BJ (cell line): ENCODE measurements at places on chromosomes 2 and 18. TPM values are rescaled to one million over a fixed set of nuclear protein-coding genes. Genes with fewer than 3 reads are reported as not detected.
A peak's percentile ranks its signal among the peaks of the same experiment; 100 is the strongest.

Gene IL1RL1
- not detected in 2 replicates for polyA plus RNA-seq

DNA sequence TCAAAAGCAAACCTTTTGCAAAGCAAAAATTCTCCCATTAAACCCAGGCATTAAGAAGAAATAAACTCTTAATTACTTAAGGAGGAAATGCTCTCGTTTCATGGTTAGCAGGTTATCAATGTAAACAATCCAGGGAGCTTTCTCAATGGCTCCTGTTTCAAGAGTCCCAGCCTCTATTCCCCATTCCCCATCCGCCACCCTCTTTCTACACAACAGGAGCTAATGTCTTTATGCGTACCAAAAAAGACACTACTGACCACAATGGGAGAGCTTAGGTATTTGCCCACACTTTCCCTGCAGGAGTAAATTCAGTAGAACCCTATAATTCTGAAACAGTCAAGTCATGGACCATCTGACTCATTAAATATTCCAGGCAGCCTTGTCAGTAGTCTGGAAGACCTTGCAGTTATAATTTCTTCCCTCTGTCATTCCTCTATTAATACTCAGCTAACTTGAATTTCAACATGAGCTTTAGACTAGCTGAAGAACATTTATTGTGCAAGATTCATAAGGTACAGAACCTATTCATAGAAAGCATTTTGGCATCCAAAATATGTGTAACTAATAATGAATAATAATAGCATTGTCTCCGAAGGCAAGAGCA is 48.6 kb downstream of the SLC8A1 start:
- peak; percentile 76 for DNase-seq

DNA sequence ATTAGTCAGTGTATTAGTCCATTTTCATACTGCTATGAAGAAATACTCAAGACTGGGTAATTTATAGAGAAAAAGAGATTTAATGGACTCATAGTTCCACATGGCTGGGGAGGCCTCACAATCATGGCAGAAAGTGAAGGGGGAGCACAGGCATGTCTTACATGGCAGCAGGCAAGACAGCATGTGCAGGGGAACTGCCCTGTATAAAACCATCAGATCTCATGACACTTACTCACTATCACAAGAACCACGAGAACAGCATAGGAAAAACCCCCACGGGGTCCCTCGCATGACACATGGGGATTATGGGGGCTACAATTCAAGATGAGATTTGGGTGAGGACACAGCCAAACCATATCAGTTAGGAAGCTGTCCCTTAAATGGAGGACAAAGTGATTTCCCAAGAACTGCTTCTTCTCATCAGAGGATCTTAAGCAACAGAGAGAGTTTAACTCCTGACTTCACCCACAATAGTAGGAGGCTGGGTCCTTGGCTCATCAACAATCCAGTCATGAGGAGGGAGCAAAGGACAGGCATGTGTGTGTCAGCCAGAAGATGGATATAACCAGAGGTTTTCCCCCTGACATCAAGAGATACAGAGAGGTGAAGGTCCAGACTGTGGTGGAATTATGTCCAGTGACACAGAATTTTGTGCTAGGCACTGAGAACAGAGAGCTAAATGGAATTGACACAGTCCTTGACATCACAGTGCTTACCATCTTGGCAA is 203.8 kb upstream of the SH3BP4 start:
- no peak for DNase-seq

- DNase-seq: peak; percentile 6
Measured at GRCh38 chr2:187900021-187900420, 345.8 kb upstream of the TFPI start.

DNA sequence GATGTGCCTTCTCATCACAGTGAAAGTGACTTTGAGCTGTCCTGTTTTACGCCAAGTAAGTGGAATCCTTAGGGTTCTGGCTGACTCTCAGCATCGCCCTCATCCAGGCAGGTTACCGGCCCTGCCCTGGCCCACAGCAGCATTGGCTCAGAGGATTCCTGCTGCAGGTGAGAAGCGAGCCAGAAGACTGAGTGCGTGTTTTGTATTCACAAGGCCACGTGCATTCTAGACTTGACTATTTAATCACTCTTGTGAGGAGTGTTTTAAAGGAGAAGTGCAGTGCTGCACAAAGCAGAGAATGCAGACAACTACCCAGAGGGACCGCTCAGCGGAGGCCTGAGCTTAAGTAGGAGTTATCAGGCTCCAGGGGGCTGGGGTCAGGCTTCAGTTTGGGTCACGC is 48.3 kb downstream of the LAMA3 start:
- no peak for DNase-seq

Gene DUSP19
- 2.2 and 2.9 TPM in 2 replicates for polyA plus RNA-seq
